Activated CD4-positive, alpha-beta T cell treated with anti-CD3 and anti-CD28 coated beads for 24 hours (primary cell): ENCODE measurements at places on chromosomes 12 and 14.

GRCh38 chr14:71856199-71856919 lies 75.9 kb upstream of the RGS6 start:
- no peak for DNase-seq

DNA sequence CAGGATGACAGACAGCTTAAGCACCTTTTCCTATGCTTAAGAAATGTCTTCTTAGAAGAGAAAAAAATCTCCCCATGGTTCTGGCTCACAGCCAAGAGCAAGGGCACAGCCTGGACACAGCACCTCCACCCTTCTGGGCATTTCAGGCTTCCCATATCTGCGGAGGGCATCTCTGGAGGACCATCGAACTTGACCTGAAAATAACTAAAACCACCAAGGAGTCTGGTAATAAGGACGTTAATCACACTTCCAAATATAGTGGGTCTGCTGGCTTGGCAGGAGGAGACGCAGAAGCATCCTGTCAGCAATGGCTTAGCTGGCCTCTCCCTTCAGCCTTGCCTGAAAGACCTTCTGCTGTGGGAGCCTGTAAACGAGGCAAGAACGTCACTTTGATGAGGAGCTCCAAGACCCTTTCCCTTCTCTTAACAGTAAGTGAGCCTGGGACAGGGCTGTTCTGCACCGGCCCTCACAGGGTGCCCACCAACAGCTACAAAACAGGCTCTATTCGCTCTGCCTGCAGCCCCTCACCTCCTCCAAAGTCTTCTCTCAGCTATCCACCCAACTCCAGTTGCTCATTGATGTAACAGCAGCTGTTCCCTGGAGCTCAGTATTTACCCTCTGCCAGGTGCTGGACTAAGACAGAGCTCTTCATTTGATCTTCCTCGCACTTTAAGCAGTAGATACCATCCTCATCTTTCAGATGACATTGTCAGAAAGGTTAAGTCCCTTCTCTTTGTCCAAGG lies 13.2 kb downstream of the SETD3 start:
- DNase-seq, result no peak

DNA sequence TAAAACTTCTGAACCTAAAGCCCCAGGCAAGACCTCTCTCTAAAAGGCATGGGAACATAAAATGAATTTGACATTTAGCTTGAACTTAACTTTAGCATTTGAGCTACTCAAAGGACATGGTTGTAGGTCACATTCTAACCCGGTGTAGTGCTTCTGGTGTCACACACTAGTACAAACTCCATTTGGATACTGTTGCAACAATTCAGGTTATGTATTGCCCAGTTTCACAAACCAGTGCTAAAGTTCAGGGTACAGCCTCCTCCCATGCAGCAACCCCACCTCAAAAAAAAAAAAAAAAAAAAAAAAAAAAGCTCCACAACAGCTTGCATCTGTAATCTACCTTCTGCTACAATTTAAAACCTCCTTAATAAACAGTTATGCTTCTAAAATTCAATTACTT lies 7.8 kb downstream of the PPTC7 start:
- no peak for DNase-seq

DNA sequence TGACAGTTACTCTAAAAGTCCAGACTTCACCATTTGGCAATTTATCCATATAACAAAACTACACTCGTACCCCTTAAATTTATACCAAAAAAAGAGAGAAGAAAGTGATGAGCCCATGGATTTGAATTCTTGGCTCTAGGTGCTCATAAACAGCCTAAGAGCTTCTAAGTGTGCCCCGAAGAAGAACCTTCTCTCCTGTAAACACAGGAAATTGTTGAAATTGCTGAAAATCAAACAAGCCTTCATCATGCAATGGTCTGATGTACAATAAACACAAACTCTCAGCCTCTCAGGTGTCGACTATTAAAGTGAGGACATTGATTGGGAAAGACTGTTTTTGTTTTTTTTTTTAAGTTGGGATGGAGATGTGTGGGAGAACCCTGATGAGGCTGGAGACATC lies 21.8 kb downstream of the PDE6H start:
- no peak for DNase-seq

GRCh38 chr14:102344485-102344884 lies 18.2 kb downstream of the CINP start:
- no peak for DNase-seq
